ENCODE measurements at places on chromosomes 16 and 17.

DNA sequence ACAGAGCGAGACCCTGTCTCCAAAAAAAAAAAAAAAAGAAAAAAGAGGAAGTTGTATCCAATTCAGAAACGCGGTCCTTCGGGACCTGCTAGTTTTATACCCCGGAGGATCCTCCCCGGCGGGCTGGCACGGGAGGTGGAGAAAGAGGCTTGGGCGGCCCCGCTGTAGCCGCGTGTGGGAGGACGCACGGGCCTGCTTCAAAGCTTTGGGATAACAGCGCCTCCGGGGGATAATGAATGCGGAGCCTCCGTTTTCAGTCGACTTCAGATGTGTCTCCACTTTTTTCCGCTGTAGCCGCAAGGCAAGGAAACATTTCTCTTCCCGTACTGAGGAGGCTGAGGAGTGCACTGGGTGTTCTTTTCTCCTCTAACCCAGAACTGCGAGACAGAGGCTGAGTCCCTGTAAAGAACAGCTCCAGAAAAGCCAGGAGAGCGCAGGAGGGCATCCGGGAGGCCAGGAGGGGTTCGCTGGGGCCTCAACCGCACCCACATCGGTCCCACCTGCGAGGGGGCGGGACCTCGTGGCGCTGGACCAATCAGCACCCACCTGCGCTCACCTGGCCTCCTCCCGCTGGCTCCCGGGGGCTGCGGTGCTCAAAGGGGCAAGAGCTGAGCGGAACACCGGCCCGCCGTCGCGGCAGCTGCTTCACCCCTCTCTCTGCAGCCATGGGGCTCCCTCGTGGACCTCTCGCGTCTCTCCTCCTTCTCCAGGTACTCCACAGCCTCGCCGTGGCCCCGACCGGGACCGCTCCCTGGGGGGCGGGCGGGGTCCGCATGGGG, at the start of gene CDH3:
Gene CDH3, plus strand, starts transcription at position 596 of the 779 bp plus-strand sequence. Its CDS starts 70 bp downstream, at position 666.
- no peak for DNase-seq

- no peak for DNase-seq
Measured at GRCh38 chr16:51157698-51158097, 6.6 kb upstream of the SALL1 start.

- no peak for DNase-seq
Measured at GRCh38 chr16:64858076-64858475, 263.8 kb downstream of the CDH11 start.

GRCh38 chr16:69241926-69242325, 55.0 kb downstream of the SNTB2 start:
- DNase-seq: no peak

DNA sequence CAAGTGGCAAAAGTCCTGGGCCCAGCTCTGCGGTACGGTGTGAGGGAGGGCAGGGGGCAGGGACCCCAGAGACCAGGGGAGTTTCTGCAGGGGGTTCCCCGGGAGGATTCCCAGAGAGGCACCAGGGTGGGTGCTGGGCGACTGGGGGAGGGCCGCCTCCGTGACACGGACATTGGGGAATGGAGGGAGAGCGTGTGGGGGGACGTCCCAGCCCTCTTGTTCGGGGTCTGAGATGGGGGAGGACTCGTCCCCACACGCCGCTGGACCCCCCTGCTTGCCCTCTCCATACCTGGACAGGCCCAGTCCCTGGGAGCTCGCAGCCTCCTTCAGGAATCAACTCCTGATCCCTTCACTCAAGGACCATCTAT, 26.3 kb upstream of the C1QTNF8 start:
- no peak for DNase-seq

- DNase-seq: no peak
Measured at GRCh38 chr17:39755554-39756379, 18.0 kb downstream of the GRB7 start.

- DNase-seq: no peak
Measured at GRCh38 chr16:9027070-9027799, 63.5 kb upstream of the USP7 start.
